Ammon's horn (tissue), 1 donor: ENCODE measurements at places on chromosomes 2 and 18.

GRCh38 chr18:56890632-56891031 lies 239.5 kb downstream of the WDR7 start:
- no peak for DNase-seq

GRCh38 chr2:111669928-111670695 lies 213.9 kb downstream of the ANAPC1 start:
- no peak for DNase-seq

GRCh38 chr2:36677386-36677785 lies 19.1 kb upstream of the VIT start:
- DNase-seq: no peak

GRCh38 chr2:15584767-15585469 lies 6.8 kb upstream of the DDX1 start:
- no peak for DNase-seq

DNA sequence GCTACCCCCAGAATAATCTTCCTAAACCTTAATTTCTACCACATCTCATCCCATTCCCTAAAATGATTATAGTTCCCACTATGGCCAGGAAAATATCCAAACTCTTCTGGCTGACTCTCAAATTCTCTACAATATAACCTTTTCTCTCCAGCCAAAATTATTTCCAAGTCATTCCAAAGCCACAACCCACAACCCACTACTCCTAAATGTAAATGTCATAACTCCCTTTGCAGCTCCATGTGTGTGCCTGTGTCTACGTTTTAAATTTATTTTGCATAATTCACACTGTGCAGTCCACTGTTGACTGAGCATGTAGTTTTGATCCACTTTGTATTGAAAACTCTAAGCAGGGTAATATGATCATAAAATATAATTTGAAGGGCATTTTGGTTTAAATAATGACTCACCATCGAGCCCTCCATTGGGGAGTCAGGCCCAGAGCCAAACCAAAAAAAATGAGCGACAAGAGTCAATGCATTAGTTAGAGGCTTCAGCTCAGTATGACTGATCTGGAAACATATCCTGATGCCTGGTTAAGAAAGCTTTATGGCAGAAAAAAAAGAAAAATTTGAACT lies 171.0 kb downstream of the AFF3 start:
- DNase-seq: no peak

DNA sequence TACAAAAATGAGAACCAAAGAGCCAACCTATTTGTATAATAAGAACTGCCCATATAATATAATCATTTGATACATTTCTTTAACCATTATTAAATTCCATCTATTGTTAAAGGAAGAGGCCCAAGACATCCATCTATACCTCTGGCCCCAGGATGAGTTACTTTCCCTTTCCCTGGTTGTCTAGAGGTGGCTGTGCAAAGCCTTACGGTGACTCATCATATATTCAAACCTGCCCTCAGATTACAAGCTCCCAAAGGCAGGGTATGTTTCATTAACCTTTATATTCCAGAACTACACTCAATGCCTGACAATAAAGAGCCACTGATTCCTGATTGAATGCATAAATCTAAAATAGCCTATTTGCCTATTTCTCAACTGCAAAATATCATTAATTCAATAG lies 105.8 kb upstream of the PID1 start:
- DNase-seq: no peak

GRCh38 chr2:55425431-55425831 lies 5.8 kb upstream of the CCDC88A start:
- DNase-seq: no peak

DNA sequence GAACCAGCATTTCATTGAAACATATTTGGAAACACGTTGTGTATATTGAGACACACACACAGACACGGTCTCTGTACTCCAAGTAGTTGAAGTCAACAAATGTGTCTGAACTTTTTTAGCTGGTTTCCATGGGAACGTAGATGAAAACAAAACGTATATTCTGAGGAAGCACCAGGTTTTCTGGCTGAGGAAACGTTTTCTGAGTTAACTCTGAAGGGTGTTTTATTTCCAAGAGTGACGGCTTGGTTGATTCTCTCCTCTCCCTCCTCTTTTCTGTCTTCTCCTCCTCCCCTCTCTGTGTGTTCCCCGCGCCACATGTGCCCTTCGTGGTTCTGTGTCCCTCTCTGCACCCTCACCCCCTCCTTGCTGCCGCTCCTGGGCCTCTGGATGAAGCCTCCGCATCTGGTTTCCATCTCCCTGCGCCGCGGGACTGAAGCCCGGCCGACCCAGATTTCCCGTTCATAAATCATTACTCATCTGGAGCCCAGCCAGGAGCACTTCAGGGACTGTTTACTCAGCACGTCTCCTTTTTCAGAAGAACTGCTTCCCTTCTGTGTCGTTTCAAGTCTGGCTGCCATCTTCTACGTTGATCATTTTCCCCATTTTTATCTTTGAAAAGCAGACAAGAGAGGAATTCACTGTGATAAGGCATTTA lies 122.7 kb downstream of the COL6A3 start:
- peak; percentile 43 for DNase-seq

DNA sequence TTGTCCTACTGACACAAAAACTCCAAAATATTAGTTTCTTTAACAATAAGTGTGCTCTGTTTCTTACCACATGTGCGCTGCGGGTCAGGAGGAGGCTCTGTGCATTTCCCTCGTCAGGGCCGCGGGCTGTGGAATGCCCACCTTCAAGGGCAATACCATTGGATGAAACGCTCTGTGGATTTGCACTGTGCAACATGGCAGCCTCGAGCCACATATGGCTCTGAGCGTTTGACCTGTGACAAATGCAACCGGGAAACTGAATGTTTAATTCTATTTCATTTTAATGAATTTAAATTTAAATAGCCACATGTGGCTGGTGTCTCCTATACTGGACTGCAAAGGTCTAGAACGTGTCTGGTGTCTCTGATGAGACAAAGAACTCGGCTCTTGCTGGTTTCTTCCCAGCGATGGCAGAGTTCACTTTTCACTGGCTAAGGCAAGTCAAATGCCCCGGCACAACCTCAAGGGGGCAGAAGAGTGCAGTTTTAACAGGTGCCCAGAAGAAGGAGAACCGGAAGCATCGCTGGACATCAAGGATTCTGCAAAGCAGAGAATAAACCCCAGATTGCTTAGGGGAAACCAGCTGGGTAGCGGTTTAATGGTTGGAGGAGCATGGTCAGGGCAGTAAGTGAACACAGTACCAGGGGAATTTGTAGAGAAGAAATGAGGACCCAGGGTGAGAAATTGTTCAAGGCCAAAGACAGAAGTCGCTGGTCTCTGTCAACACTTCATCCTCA lies 37.0 kb upstream of the TMEM18 start:
- DNase-seq: peak; percentile 70

GRCh38 chr2:62996534-62997186 lies 54.0 kb upstream of the OTX1 start:
- DNase-seq: no peak

GRCh38 chr2:64462940-64463700 lies 9.2 kb downstream of the LGALSL start:
- DNase-seq: no peak

DNA sequence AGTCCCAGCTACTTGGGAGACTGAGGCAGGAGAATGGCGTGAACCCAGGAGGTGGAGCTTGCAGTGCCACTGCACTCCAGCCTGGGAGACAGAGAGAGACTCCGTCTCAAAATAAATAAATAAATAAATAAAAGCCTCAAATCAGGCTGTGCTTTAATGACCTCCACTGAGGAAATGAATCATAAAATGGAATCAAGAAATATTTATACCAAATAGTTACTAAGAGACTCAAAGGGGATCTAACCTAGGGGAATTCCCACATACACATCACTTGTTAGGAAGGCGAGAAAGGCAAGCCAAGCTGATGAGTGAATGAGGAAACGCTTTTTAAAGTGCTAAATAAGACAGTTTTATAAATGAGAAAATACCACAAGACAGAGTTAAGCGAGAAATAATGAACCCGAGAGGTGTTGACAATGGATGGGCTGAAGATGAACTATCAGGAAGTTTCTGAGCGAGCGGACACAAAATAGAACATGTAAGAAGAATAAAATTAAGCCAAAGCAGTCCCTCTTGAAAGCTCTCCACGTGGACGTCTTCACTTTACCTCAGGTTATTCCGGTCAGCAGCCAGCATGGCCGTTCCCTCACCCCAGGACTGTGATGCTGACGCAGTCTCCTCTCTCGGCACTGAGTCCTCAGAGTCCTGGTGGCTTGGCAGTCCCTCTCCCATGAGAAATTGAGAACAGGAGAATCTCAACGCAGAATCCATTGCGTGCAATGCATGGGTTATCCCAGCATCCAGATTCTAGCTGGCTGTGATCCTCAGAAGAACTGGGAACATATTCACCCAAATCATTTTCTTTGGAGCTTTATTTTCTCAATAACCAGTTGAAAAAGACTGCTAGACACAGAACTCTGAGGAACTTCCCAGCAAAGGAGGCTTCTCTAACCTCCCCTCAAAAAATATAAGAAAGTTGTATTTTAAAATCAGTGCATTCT lies 22.3 kb downstream of the PXDN start:
- no peak for DNase-seq

- DNase-seq: no peak
Observed at GRCh38 chr2:30428348-30428662, 18.7 kb upstream of the LCLAT1 start.

GRCh38 chr2:196174404-196174803 lies 3.0 kb upstream of the STK17B start:
- DNase-seq: no peak

DNA sequence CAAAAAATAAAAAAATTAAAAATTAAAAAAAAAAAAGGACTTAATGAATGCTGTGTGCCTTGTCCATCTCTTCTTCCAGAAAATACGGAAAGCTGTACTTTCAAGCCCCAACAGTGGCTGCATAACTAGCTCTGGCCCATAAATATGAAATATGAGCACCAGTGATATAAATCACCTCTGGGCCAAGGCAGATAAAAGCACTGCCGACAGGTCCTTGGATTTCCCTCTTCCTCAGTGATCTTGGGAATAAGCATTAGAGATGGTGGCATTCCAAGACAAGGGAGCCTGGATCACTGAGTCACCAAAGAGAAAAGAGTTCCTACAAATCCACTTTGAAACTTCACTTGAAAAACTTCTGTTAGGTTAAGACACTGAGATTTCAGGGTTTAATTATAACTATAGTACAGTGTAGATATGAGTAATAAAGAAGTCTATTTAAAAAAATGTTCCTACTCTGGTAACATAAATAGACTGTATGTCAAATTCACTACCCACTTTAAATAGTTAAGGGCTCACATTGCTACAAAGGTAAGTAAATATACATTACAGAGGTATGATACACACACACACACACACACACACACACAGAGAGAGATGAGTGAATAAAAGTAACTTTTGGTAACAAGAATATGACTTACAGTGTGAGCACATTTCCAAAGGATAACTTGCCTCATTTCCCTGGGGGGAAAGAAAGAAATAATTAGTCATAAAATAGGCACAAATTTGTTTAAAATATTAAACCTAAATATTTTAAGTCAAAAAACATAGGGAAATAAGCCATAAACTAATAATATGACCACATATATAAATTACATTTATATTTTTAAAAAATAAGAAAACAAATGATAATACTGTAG lies 35.6 kb downstream of the PPP3R1 start:
- DNase-seq: no peak

GRCh38 chr18:26159353-26159752 lies 25.7 kb downstream of the PSMA8 start:
- no peak for DNase-seq

- DNase-seq: no peak
Observed at GRCh38 chr18:21742315-21742687, 1.7 kb downstream of the MIB1 start.

DNA sequence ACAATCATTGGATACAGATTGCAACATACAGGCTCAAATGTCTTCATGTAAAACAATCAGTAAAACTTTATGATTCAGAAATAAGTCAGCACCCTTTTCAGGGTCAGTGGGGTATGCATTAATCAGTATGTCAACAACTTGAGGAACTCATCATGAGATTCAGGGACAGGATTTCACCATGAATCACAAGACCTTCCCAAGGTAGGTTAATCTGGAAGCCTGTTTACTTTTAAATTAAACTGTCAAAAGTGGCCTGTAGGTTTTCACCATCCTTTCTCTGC lies 104.8 kb downstream of the SP100 start:
- no peak for DNase-seq

DNA sequence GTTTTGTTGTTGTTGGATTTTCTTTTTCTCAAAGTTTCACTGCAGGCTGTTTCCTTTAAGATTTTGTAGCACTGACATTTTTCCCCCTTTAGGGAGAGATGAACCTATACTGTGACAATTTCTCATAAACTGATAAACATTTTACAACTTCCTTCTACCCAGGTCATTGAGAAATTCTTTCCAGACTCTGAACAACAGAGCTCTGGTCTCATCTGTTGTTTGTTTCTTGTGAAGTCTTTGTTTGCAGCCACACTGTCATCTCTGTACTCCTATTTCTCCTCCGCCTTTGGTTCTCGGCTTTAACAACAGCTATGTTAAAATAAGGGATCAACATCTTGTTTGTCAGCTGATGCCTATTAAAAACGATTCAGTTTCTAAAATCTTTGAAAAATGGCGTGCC lies 167.6 kb downstream of the VWC2L start:
- DNase-seq: no peak

GRCh38 chr2:109382951-109383350 lies 230.8 kb downstream of the SEPTIN10 start:
- peak; percentile 81 for DNase-seq

DNA sequence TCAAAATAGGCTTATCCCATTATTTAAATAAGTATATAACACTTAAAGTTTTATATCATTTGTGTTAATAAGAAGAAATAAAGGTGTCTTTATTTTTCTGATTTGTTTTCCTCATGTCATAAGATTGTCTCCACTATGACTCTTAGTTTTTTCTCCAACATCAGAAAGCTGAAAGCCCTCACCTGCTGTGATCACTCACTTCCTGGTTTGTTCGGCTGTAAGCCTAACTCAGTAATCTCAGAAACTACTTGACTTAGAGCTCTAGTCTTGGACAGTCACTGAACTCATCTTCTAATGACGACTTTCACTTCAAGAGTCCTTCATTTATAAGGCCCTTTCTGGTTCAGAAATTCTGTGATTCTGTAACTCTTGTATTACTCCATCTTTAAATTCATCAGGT lies 311.0 kb downstream of the ZEB2 start:
- no peak for DNase-seq

DNA sequence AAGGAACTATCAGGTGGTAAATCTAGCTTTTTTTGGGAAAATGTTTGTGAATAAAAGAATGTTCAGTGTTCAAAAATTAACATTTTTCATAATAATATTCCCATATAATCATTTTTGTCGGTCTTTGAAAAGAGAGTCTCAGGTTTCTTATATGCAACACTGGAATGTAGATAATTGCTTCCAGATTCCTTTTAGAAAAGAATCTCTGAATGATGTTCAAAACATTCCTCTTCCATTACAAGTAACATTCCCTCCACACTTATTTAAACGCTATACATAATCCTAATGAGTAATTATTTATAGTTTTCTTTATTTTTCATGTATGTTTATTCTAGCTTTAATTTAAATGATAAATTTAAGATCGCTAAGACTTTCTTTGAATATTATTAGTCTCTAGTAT lies 7.0 kb downstream of the ZSWIM2 start:
- DNase-seq: no peak

GRCh38 chr2:131093696-131094462 lies 619 bp upstream of the FAM168B start:
- peak; percentile 81 for DNase-seq
